ENCODE measurements at places on chromosomes 3 and 15.

GRCh38 chr15:70319466-70319865 is 221.7 kb upstream of the TLE3 start:
- no peak for DNase-seq

DNA sequence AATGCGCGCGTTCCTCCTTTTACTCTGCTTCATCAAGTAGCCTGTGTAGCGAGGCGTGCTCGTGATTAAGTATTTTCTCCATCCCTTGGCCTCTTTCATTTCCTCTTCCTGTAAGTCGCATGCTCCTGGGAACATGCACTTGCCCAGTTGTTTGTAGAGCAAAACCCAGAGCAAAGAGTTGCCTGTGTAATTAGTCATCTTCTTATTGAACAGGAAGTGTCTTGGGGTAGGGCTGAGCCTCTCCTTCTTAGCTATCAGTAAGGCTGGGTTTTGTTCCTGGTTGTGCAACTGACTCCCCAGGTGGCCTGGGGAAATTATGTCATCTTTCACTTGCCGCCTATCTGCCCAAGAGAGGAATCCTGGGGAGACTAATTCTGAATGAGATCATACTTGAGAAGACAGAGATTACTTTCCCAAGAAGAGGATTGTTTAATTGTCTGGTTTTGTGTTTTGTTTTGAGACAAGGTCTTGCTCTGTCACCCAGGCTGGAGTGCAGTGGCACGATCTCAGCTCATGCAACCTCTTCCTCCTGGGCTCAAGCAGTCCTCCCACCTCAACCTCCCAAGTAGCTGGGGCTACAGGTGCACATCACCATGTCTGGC is 14.9 kb downstream of the LIPH start:
- no peak for DNase-seq

GRCh38 chr15:69609776-69610175 is 157.2 kb downstream of the RPLP1 start:
- DNase-seq: no peak

DNA sequence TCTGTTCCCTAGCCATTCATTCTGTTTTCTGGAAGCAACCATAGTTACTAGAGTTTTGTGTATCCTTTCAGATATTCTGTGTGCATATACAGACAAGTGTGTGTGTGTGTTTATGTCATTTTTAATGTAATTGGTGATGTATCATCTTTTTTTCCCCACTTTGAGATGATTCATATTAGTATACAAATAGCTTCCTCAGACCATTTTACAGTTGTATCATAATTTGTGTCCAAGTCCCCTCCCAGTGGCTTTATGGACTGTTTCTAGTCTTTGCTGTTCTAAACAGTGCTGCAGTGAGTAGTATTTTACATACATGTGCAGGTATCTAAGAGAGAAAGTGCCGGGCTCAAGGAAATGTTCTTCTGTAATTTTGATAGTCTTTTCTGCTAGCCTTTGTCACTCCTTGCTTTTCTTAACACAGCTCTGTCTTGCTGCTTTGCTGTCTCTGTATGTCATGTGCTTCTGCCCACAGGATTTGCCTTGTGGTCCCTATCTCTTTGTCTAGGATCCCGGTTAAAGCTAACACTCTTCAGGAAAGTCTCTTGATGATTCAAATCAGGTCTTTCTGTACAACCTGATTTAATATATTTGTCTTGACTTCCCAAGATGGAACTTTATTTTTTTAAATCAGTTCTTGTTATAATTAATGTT is 31.5 kb upstream of the FBXL22 start:
- DNase-seq: no peak

DNA sequence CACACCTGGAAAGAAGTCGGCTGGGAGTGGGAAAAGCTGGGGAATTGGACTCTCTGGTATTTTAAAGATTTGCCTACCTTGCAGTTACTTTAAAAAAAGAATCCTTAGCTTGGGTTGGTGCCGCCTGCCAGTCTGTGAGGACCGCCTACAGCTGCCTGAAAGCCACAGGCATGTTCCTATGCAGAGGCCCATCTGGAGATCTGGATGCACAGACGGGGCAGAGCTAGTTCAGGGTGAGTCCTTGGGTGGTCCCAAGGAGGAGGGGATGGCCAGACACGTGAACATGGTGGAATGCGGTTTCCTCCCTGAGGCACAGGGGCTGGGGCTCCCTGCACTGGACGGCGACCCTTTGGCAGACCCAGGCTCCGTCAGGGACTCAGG is 113.2 kb upstream of the IQSEC1 start:
- no peak for DNase-seq

- no peak for DNase-seq
These were observed 434.1 kb upstream of the SEMA6D start for GRCh38 chr15:47283246-47283645.

- no peak for DNase-seq
These were observed 78.5 kb upstream of the RBMS3 start for GRCh38 chr3:29202378-29202777.

- no peak for DNase-seq
These were observed 14.4 kb upstream of the PLA2G4D start for GRCh38 chr15:42108806-42109205.

- DNase-seq: no peak
These were observed 35.9 kb downstream of the EIF4E3 start for GRCh38 chr3:71689291-71689690.

DNA sequence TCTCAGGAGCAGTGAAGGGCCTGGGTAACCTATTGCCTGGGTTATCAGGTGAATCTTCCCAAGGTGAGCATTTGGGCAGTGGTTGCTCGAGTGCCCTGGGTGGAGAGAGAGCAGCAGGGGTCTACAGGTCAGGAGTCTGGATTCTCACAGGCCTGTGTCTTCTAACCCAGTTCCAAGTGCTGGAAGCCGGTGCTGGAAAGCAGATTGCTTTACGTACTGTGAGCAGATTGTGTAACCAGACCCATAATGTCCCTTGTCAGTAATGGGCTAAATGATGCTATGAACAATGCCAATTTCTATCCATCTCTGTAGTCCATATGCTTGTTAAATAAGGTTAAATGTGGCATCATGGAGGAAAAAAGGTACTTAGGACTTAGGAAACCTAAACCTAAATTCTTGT is 106.5 kb downstream of the TPRG1 start:
- no peak for DNase-seq

GRCh38 chr15:36403351-36403750 is 176.1 kb upstream of the CDIN1 start:
- no peak for DNase-seq

DNA sequence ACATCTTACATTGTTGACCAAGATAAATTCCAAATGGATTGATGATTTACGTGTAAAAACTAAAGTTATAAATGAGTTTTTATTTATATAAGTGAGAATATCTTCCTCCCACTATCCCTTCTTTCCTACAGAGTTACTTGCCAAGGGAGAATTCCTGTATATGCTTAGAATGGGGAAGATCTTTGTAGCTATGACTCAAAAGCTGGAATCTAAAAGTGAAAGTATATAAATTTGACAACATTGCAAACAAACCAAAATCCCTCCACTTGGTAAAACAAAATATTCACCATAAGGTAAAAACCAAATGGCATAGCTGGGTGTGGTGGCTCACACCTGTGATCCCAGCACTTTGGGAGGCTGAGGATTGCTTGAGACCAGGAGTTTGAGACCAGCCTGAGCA is 52.7 kb upstream of the GCNT3 start:
- no peak for DNase-seq

- DNase-seq: no peak
These were observed 222.2 kb upstream of the BHLHE40 start for GRCh38 chr3:4756855-4757574.

DNA sequence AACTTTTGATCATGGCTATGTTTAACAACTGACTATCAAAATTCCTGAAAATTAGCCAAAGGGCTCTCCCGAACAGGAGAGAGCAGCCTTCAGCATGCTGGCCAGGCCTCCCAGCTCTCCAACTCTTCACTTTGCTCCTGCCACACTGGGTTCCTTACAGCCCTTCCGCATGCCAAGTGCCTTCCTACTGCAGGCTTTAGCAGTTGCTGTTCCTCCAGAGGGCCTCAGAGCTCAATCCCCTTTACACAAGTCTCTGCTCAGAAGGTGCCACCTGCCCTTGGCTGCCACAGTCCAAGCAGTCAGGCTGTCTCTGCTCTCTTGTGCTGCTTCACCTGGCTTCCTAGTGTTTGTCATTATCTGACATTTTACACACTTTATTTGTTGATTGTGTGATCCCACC is 553.1 kb upstream of the PPP2R3A start:
- no peak for DNase-seq

DNA sequence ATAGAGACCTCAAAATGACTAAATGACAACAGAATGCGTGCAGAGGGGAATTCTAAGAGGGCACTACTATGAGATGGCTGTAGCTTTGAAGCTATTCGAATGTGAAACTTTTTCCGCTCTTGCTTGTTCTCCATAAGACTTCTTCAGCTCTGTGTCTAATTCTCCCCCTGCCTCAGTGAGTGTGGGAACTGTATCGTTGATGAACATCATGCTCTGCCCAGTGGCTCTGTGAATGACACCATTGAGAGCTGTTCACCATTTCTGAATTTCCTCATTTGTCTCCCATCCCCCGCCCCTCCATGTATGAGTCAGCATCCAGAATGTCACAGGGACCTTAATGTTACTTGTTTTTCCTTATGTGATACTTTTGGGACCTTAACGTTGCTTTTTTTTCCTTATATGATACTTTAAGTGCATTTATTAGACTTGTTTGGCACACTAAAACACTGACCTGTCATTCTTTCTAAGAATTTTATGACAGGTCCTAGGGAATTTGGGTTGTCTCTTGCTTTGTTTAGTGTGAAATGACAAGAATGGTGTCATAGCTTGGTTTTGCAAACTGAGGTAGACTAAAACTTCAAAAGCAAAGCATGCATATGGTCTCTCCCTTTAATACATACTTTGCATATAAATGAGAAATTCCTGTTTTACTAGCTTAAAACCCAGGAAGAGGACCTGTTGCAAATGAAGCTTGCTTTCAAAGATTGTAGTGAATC is 99.6 kb downstream of the FNDC3B start:
- no peak for DNase-seq

DNA sequence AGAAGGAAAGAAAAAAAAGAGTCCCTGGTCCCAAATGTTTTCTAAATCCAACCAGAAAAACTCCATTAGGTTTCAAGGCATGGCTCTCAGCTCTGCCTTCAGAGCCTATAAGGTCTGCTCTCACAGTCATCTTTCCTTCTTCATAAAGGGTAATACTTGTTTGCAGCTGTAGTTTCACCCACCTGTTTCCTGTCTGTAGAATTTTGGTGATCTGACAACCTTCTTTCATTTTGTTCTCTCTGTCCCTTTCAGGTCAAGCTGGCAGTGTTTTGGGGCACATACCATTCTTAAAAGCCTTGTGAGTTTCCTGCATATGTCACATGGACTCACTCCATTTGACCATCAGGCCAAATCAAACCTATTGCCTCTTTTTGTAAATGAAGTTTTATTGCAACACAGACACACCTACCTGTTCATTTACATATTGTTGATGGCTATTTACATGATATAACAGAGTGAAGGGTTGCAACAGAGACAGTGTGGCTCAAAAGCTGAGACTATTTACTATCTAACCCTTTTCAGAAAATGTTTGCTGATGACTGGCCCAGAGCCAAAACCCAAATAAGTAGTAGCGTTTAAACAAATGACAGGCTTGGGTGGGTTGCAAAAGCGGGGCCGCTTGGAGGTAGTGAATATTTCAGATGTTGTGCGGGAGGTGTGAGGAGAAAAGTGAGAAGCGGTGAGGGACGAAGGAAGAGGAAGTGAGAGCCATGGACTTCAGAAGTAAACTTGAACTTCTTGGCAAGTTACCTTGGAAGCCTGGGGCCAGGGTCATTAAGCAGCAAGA is 292.7 kb upstream of the PROK2 start:
- no peak for DNase-seq

- no peak for DNase-seq
These were observed 156.0 kb downstream of the PDE8A start for GRCh38 chr15:85137489-85138168.

DNA sequence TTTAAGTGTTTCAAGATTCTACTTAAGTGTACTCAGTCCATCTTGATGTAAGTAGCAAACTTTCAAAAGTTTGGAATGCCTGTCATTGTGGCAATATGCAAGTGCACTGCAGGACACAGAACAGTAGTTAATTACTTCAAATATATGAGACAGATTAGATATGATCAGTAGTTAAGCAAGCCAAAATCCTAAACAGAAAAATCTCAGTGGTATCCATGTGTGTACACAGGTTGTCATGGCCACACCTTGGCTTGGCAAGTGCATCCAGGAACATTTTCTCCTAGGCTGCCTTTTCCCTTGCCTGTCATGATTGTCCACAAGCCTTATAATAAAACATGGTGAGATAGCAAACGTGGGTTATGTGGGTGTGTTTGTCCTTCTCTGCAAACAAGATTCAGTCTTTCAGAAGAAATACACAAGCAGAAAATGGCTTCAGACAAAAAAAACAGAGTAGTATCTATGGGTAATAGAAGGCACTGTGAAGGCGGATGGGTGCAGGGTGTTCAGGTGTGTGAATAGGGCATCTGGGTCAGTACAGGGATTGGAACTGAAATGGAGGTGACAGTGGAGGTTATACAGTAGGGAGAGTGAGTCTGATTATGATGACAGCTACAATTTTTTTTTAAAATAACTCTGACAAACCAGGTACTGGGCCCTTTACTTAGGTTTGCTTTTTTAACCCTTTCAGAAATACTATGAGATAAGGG is 229.0 kb upstream of the LRIG1 start:
- no peak for DNase-seq

DNA sequence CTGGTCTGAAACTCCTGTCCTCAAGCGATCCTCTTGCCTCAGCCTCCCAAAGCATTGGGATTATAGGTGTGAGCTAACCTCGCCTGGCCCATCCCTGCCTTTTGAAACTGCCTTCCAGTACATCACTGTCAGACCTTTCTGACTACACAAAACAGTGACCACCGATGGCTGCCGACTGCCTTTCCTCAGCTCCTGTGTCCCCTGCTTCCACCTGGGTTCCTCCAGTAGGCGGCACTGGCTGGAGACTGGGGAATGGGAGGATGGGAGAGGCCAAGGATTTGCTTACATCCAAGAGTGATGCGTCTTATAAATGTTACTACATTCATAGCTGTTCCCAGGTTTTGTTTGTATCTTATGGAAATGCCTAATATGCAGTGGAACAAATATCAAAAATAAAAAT is 242.8 kb downstream of the BBX start:
- no peak for DNase-seq

DNA sequence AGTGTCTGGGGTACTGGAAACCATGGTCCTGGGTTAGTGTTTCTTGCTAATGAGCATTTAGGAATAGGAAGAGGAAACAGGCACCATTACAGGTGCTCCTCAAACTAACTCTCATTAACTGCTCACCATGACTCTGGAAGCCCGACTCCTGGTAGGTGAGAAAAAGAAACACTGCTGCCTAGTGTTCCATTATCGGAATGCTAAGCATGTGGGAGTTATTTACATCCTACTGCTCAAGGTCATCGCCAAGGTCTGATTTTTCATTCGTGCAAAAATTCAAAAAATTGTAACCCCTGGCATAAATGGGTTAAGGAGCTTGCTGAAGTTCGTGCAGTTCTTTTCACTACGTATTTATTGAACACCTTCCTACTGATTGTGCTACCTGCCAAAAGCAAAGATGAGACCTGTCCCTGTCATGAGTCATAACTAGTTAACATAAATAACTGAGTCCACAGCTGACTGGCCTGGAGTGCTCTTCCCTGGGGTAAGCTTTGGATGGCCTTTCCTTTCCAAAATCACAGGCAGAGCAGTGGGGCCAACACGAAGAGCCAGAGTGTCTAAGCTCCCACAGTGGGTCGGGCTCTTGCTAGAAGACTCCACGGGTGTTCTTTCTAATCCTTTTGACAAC is 22.7 kb upstream of the PAQR5 start:
- no peak for DNase-seq

GRCh38 chr15:51678096-51678495 is 3.2 kb upstream of the SCG3 start:
- no peak for DNase-seq

GRCh38 chr3:127137113-127137512 is 55.8 kb upstream of the PRR23E start:
- no peak for DNase-seq
